Frontal cortex (tissue), 4 donors: ENCODE measurements at places on chromosomes 11 and 22.

DNA sequence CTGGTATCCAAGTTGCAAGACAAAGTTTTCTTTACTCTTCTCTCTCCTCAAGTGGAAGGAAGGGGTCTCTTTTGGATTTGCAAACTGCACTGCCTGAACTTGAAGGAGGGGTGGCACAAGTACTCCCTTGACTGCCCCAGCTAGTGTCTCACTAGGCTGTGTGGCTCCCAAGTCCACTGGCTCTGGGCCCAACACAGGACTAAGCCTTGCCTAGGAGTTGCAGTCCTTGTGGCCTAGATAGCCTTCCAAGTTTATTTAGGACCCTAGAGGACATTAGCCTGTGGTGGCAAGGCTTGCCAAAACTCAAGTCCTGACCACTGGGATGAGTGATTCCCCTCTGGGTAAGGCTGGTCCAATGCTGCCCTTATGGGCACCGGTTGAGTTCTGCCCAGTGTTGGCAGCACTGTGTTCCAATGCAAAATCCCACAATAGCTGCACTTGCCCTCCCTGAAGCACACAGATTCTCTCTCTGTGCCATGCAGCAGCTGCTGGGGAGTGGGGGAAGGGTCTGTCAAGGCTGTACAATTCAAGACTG is 10.2 kb upstream of the WEE1 start:
- no peak for DNase-seq

DNA sequence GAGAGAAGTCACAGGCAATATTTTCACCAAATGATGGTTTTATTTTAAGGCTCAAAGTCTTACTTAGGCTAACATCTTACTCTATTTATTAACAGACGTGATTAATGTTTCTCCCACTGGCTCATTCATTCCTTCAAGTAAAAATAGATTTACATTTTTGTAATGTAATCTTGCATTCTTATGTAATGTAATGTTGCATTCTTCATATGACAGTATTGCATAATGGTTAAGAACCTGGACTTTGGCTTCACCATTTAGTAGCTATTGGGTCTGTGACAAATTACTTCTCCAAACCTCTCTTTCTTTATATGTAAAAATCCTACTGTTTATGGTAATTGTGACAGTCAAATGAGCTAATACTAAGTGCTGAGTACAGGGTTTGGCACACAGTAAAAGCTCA is 3.3 kb upstream of the DIXDC1 start:
- DNase-seq, result no peak

GRCh38 chr22:42769238-42769573 is 48.5 kb upstream of the A4GALT start:
- DNase-seq, result no peak

GRCh38 chr11:75492181-75492820 is 33.4 kb downstream of the GDPD5 start:
- no peak for DNase-seq

GRCh38 chr11:122207921-122208764 is 92.1 kb upstream of the BLID start:
- DNase-seq, result no peak

DNA sequence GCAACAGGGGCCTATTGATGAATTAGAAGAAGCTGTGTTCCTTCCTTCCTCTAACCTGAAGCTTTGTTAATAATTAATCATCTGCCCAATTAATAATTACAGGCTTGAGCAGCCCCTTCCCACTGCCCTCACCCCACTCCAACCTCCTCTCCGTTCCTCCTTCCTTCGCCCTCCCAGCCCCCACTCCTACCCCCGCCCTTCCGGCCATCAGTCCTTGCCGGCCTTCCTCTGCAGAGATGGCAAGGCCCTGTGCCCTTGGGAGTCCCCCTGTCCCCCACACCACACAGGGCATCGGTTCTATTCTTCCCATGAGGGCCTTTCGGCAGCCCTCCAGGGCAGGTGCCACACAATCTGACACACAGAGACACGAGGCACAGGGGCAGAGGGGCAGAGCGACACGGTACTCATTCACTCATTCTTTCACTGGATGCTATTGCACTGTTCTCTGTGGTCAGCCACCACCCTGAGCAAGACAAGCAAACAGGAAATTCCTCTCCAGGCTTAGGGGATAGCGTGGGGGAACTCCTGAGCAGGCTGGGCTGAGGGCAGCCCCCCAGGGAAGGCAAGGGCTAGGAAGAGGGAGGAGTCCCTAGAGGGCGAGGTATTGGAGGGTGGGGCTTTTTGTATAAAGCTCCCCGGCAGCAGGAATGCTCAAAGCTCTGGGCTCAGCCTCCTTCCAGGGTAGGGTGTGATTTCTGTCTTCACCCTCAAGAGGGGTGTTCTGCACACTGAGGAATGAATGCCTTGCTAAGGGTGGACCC is 14.7 kb downstream of the MGAT3 start:
- no peak for DNase-seq

- DNase-seq, result no peak
Measured at GRCh38 chr11:65809496-65809895, 22.6 kb downstream of the OVOL1 start.

DNA sequence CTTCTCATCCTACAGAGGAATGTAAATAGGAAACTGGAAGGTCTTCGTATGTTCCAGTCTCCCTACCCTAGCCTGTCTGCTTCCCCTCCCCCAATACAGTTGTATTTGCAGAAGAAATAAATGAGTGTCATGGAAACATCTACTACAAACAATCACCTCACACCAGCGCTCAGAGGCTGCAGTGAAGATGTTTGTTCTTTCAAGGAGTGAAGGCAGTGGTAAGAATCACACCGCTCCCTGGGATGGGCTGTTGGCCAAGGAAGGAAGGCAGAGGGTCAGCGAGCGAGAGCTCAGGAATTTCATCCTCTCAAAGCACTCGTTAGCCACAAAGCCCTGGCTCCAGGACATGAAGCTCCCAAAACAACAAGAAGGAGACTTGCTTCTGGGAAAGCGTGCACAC is 1.1 kb upstream of the IGSF9B start:
- no peak for DNase-seq

- DNase-seq, result no peak
Measured at GRCh38 chr11:27416568-27417176, 53.7 kb upstream of the CCDC34 start.
